ENCODE measurements at places on chromosomes 11 and 22. TPM values are rescaled to one million over a fixed set of nuclear protein-coding genes. Genes with fewer than 3 reads are reported as not detected.
A peak's percentile ranks its signal among the peaks of the same experiment; 100 is the strongest.

The OR52N4 gene
- total RNA-seq, result 2.6 TPM

The DRD2 gene
- total RNA-seq, result not detected

The TEX54 gene
- total RNA-seq, result 0.88 TPM

DNA sequence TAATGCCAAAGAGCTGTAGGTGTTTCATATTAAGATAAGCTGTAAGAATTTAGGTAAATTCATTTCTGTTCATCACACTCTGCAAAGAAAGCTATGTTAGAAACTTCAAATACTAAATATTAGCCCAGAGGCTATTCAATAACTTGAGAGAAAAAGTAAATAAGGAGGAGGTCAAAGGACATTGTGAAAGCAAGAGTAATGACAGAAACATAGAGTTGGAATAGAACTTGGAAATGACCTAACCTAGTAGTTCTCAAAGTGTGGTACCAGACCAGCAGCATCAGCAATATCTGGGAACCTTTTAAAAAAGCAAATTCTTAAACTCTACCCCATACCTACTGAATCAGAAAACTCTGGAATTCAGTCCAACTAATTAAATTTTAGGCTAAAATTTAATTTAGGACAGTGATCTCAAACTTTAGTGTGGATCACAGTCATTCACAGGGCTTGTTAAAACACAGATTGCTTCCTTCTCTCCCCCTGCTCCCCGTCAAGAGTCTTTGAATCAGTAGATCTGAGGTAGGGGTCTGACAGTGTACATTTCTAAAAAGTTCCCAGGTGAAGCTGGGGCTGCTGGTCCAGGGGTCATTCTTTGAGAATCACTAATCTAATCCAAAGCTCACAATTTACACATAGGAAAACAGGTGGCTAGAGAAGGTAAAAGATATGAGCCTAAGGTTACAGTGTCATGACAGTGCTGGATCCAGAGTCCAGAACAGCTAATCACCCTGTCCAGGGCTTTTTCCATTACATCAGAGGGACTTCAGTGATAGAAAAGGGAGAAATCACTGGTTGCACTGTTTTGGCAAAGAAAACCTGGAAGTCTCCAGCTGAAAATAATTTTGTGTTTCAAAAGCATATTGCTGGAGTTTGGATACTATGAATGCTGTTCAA lies 241.1 kb downstream of the SOX6 start:
- H3K36me3 ChIP-seq, result no peaks in the 10 kb centered on the region
- no peak overlapping the region for H3K4me3 ChIP-seq
- no peaks in the 10 kb centered on the region for H3K27me3 ChIP-seq
- no peak overlapping the region for H3K27ac ChIP-seq
- no peaks in the 10 kb centered on the region for H3K4me1 ChIP-seq

- no peaks in the 10 kb centered on the region for H3K27me3 ChIP-seq
- no peak overlapping the region for H3K27ac ChIP-seq
- H3K4me1 ChIP-seq, result no peaks in the 10 kb centered on the region
- DNase-seq, result no peak
- no peak overlapping the region for H3K4me3 ChIP-seq
Observed at GRCh38 chr11:46905806-46906205, 12.5 kb downstream of the LRP4 start.

- H3K27ac ChIP-seq, result no peak overlapping the region
- H3K36me3 ChIP-seq, result no peaks in the 10 kb centered on the region
- peaks cover 9% of the 10 kb centered on the region for H3K4me1 ChIP-seq
Observed at GRCh38 chr11:69541501-69542313, 60.2 kb downstream of the LINC01488 start.

GRCh38 chr11:119859684-119860083 lies 130.7 kb upstream of the NECTIN1 start:
- no peak overlapping the region for H3K4me3 ChIP-seq
- no peaks in the 10 kb centered on the region for H3K36me3 ChIP-seq
- H3K27ac ChIP-seq, result no peak overlapping the region
- DNase-seq, result no peak
- no peaks in the 10 kb centered on the region for H3K4me1 ChIP-seq

GRCh38 chr11:1389103-1389931 lies 417 bp upstream of the BRSK2 start:
- no peaks in the 10 kb centered on the region for H3K36me3 ChIP-seq
- H3K4me1 ChIP-seq, result peaks cover 13% of the 10 kb centered on the region
- H3K27ac ChIP-seq, result peak overlapping the region; percentile 65
- H3K4me3 ChIP-seq, result peak overlapping the region; percentile 79
- peak; percentile 98 for DNase-seq
- peaks cover 28% of the 10 kb centered on the region for H3K27me3 ChIP-seq

- H3K27ac ChIP-seq, result no peak overlapping the region
- H3K4me1 ChIP-seq, result no peaks in the 10 kb centered on the region
- no peak overlapping the region for H3K4me3 ChIP-seq
- H3K36me3 ChIP-seq, result no peaks in the 10 kb centered on the region
- no peaks in the 10 kb centered on the region for H3K27me3 ChIP-seq
Observed at GRCh38 chr11:41978945-41979344, 519.5 kb upstream of the LRRC4C start.

GRCh38 chr11:63874511-63874910 lies 35.6 kb downstream of the MARK2 start:
- H3K36me3 ChIP-seq, result peaks cover 5% of the 10 kb centered on the region
- H3K4me3 ChIP-seq, result peak overlapping the region; percentile 61
- DNase-seq, result no peak
- peak overlapping the region; percentile 40 for H3K27ac ChIP-seq
- no peaks in the 10 kb centered on the region for H3K27me3 ChIP-seq

The SCUBE2 gene
- 0.96 TPM for total RNA-seq

GRCh38 chr11:117803896-117804295 lies 6.9 kb upstream of the DSCAML1 start:
- H3K36me3 ChIP-seq, result no peaks in the 10 kb centered on the region
- H3K4me1 ChIP-seq, result peaks cover 6% of the 10 kb centered on the region
- DNase-seq, result no peak

All from naive thymus-derived CD8-positive, alpha-beta T cell (primary cell).